ENCODE measurements at places on chromosomes 1 and 21. TPM values are rescaled to one million over a fixed set of nuclear protein-coding genes. Genes with fewer than 3 reads are reported as not detected.

DNA sequence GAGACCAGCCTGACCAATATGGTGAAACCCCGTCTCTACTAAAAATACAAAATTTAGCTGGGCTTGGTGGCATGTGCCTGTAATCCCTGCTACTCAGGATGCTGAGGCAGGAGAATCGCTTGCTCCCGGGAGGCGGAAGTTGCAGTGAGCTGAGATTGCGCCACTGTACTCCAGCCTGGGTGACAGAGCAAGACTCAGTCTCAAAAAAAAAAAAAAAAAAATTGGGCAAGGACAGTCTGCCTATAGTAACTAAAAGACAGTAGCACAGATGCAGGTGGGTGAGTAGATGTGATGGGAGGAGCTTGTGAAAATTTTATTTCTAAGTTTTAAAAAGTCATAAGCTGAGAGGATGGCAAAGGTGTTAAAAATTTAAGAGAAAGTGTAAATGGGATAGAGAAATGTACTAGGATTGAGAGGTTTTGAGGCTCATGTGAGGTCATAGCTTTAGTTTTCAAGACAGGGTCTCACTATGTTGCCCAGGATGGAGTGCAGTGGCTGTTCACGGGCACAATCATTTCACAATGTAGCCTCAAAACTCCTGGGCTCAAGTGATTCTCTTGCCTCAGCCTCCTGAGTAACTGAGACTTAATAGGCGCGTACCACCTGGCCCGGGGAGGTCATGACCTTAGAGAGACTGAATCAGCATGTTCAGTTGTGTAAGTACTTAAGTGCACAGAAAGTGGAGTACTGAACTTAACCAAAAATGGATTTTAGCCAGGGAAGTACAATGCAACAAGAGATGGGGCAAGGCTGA is 33.7 kb downstream of the PTP4A2 start:
- H3K4me3 ChIP-seq: no peak overlapping the region
- H3K27ac ChIP-seq: peak overlapping the region; percentile 70
- peak; percentile 51 for DNase-seq

- no peak overlapping the region for H3K27ac ChIP-seq
- peak; percentile 42 for DNase-seq
- H3K4me1 ChIP-seq: no peaks in the 10 kb centered on the region
- H3K36me3 ChIP-seq: no peaks in the 10 kb centered on the region
Measured at GRCh38 chr1:85894651-85895050, 186.4 kb upstream of the ZNHIT6 start.

DNA sequence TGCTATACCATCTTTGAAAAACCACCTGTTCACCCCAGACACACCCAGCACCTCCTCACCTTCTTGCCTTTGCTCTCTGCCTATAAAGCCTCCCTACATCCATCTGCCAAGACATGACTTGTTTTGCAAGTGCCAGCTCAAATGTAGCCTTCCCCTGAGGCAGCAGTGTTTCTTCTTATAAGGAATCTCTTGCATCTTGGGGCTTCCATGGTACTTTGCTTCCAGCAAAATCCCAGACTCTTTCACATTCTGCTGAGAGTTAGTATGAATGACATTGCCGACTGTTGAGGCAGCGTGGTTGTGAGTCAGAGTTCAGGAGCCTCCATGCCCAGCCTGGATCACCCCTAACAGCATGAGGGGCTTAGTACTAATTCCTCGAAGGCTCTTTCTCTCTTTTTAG is 217.4 kb upstream of the RUNX1 start:
- no peak for DNase-seq
- no peaks in the 10 kb centered on the region for H3K27me3 ChIP-seq
- no peak overlapping the region for H3K27ac ChIP-seq
- H3K4me3 ChIP-seq: no peak overlapping the region

- H3K4me3 ChIP-seq: no peak overlapping the region
- peaks cover 3% of the 10 kb centered on the region for H3K4me1 ChIP-seq
- peaks cover 24% of the 10 kb centered on the region for H3K27me3 ChIP-seq
Measured at GRCh38 chr1:240092301-240093119, 827 bp downstream of the FMN2 start.

DNA sequence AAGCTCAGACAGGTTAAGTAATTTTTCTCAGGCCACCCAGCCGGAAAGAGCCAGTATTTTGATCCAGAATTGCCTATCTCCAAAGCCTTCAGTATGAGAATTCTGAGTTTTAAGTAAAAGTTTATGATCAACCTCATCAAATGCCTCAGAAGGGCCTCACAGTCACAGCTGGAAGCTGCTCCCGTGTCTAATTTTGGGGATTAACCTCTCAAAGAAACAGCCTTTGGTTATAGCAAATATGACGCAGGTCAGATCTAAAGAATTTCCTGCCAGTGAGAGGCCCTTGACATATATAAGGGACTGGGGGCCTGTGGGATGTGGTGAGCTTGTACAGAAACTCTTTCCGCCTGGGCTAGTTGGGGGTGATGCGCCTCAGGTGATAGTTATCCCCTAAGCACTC is 2.3 kb downstream of the EXTL1 start:
- H3K4me3 ChIP-seq: no peak overlapping the region
- H3K27ac ChIP-seq: no peak overlapping the region
- H3K36me3 ChIP-seq: no peaks in the 10 kb centered on the region
- H3K27me3 ChIP-seq: no peaks in the 10 kb centered on the region
- no peak for DNase-seq
- peaks cover 10% of the 10 kb centered on the region for H3K4me1 ChIP-seq

GRCh38 chr21:37072274-37072987 is 440 bp downstream of the PIGP start:
- peaks cover 27% of the 10 kb centered on the region for H3K36me3 ChIP-seq
- peak overlapping the region; percentile 86 for H3K27ac ChIP-seq
- DNase-seq: no peak
- peak overlapping the region; percentile 79 for H3K4me3 ChIP-seq
- peaks cover 34% of the 10 kb centered on the region for H3K4me1 ChIP-seq

GRCh38 chr1:37931102-37931360 is 15.8 kb downstream of the INPP5B start:
- no peaks in the 10 kb centered on the region for H3K27me3 ChIP-seq
- peak; percentile 33 for DNase-seq
- H3K36me3 ChIP-seq: peaks cover 20% of the 10 kb centered on the region
- H3K27ac ChIP-seq: peak overlapping the region; percentile 88

- no peaks in the 10 kb centered on the region for H3K36me3 ChIP-seq
- no peaks in the 10 kb centered on the region for H3K4me1 ChIP-seq
- H3K27me3 ChIP-seq: no peaks in the 10 kb centered on the region
- H3K27ac ChIP-seq: no peak overlapping the region
- no peak for DNase-seq
Measured at GRCh38 chr21:15616864-15617574, 112.8 kb upstream of the USP25 start.

DNA sequence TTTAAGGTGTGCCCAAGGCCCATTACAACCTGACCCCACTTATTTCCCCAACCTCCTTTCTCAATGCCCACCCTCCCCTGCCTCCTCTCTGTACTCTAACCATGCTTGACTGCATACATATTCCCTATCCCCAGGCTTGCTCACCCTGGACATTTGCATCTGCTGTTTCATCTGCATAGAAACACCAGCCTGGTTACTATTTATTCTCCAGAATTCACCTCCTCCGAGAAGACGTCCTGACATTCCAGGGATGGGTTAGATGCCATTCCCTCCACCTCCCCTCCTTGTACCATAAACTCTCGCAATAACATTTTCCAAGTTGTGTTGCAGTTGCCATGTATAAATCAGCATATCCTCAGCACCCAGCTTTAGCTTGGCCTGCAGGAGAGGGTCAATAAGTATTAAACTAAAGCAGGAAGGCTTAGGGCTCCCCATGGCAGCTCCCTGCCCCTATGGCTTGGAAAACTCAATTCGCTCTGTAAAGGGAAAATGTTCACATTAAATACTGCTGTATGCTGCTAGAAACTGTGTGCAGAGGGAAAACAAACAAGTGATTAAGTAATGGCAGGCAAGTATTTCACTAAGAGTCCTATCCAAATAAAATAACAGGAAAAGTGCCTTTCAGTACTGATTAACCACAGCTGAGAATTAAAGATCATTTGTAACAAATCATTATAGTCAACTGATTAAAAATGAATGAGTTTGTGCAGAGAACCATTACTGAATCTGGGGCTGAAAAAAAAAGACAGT is 202.3 kb downstream of the TNR start:
- H3K4me1 ChIP-seq: no peaks in the 10 kb centered on the region
- no peak overlapping the region for H3K4me3 ChIP-seq
- no peak overlapping the region for H3K27ac ChIP-seq
- DNase-seq: no peak
- no peaks in the 10 kb centered on the region for H3K36me3 ChIP-seq

DNA sequence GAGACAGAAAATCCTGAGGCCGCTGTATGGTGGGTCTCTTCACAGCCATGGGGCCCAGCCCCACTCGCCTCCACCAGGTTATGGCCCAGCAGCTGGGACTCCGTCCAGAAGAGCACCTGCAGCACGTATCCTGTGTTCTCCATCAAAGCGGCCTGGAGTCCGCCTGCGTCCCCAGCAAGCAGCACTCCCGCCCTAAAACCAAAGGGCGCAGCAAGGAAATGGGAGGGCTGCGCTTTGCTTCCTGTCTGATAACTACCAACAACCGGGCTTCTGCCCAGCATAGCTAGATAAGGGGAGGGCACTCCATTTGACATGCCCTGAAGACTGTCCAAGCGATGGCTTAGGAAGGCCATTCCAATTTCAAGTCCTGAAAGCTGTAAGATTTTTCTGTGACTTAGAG is 119.9 kb downstream of the KCNJ15 start:
- H3K27me3 ChIP-seq: peaks cover 4% of the 10 kb centered on the region
- no peaks in the 10 kb centered on the region for H3K4me1 ChIP-seq
- H3K4me3 ChIP-seq: no peak overlapping the region
- H3K36me3 ChIP-seq: no peaks in the 10 kb centered on the region

DNA sequence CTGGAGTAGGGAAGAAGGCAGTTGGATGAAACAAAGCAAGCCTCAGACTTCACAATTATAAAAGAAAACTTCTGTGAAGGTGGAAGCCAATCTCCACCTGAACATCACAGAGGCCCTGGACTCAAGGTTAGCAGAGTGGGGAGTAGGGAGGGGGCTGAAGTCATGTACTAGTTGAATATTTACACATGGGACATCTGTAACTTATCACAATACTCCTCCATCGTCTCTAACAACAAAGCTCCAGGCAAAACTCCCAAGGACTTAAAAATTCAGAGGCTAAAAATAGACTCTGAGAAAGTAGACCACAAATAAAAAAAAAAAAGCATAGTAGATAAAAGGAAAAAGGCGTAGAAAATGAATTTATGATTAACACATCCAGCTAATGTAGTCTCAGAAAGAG is 326.3 kb upstream of the PKN2 start:
- H3K4me1 ChIP-seq: no peaks in the 10 kb centered on the region
- no peak for DNase-seq
- H3K36me3 ChIP-seq: no peaks in the 10 kb centered on the region
- H3K4me3 ChIP-seq: no peak overlapping the region
- H3K27ac ChIP-seq: no peak overlapping the region

GRCh38 chr1:121458291-121459048 is 273.7 kb downstream of the SRGAP2C start:
- peak overlapping the region; percentile 60 for H3K27ac ChIP-seq
- peaks cover 25% of the 10 kb centered on the region for H3K4me1 ChIP-seq
- H3K36me3 ChIP-seq: no peaks in the 10 kb centered on the region
- H3K27me3 ChIP-seq: no peaks in the 10 kb centered on the region
- no peak for DNase-seq

DNA sequence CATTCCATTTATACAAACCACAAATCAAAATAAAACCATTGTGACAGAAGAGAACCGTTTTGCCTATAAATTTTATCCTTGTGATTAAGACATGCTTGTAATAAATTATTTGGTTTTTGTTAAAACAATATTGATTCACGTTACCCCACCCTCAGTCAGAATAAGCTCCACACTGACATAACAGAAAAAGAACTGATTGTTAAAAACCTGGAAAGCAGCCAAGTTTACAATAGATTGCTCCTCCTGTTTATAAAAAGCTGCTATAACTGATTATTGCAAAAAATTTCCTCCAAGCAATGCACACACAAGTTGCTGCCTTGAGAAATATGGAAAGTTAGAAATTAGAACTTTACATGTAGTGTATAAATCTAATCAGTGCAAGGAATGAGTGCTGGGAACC is 263.5 kb downstream of the SETD4 start:
- H3K4me1 ChIP-seq: peaks cover 3% of the 10 kb centered on the region
- H3K4me3 ChIP-seq: no peak overlapping the region
- H3K27ac ChIP-seq: no peak overlapping the region
- DNase-seq: no peak

GRCh38 chr21:46217511-46218196 is 10.9 kb downstream of the LSS start:
- no peak overlapping the region for H3K27ac ChIP-seq
- no peaks in the 10 kb centered on the region for H3K27me3 ChIP-seq
- no peak for DNase-seq
- H3K36me3 ChIP-seq: no peaks in the 10 kb centered on the region
- no peaks in the 10 kb centered on the region for H3K4me1 ChIP-seq

- H3K4me3 ChIP-seq: no peak overlapping the region
- no peaks in the 10 kb centered on the region for H3K4me1 ChIP-seq
- no peak for DNase-seq
- no peaks in the 10 kb centered on the region for H3K36me3 ChIP-seq
- H3K27ac ChIP-seq: no peak overlapping the region
- no peaks in the 10 kb centered on the region for H3K27me3 ChIP-seq
Measured at GRCh38 chr1:17674726-17675500, 80.2 kb upstream of the ACTL8 start.

- H3K4me1 ChIP-seq: no peaks in the 10 kb centered on the region
- no peak for DNase-seq
- H3K27ac ChIP-seq: no peak overlapping the region
- no peak overlapping the region for H3K4me3 ChIP-seq
- no peaks in the 10 kb centered on the region for H3K36me3 ChIP-seq
Measured at GRCh38 chr1:215987092-215987875, 420.2 kb downstream of the KCTD3 start.

DNA sequence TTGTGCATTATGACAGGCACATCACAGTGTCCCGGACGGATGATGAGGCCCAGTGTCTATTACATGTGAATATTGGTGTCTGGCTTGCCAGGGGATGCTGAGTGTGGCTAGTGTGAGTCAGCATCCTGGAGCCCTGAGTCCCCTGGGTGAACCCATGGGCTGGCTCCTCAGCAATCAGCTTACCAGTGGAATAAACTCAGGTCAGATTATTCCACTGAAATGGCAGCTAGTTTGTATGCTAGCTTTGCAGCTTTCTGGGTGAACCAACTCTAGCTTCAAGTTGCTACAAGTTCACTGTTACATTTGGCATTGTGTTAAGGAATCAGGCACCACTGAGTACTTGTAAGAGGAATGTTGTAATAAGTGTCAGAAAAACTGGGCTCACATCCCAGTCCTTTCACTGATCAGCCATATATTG is 23.9 kb upstream of the RPTN start:
- peaks cover 2% of the 10 kb centered on the region for H3K4me1 ChIP-seq
- H3K27ac ChIP-seq: no peak overlapping the region
- H3K4me3 ChIP-seq: no peak overlapping the region
- DNase-seq: peak; percentile 26

C1QC gene
- total RNA-seq: not detected

MYOG gene
- total RNA-seq: not detected

NUP133 gene
- 59.7 TPM for total RNA-seq

YIPF1 gene
- total RNA-seq: 15.6 TPM

H6PD gene
- 7.5 TPM for total RNA-seq

PRMT6 gene
- total RNA-seq: 19.4 TPM

C1QA gene
- total RNA-seq: not detected

CYYR1 gene
- not detected for total RNA-seq
